ENCODE measurements at places on chromosomes 16 and 17.
A peak's percentile ranks its signal among the peaks of the same experiment; 100 is the strongest.

DNA sequence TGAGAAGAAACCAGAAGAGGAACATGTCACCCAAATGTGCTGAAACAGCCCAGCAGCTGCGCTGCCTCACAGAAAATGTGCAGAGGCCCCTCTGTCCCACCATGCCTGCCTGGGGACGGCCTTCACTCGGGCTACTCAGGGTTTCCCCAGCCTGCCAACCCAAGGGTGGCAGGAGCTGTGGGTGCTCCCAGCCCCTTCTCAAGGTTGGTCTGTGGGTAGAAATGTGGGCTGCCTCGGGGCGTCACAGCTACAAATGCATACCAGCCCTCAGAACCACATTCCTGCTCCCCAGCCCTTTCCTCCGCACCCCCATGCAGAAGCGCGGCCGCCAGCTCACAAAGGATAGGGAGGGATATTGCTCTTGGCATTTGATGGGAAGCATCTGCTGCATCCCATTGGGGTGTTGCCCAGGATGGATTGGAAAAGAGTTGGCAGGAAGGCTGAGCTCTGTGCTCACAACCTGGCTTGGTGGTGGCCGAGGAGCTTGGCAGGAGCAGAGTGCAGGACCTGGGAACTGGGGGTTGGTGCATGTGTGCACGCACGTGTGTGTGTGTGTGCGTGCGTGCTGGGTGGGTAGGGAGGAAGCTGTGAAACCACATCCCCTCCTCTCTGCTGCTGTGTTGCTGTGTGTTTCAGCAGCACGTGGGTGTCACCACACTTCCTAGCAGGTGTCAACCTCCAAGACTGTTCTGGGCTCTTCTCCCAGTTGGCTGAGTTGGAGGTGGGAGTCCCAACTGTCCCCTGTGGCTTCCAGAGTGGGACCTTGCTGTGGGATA, 304.4 kb downstream of the SEC14L1 start:
- DNase-seq: no peak

GRCh38 chr17:58285422-58285810, 4.7 kb upstream of the MPO start:
- DNase-seq: no peak

GRCh38 chr16:53816211-53816836, 112.4 kb downstream of the FTO start:
- no peak for DNase-seq

- no peak for DNase-seq
Measured at GRCh38 chr16:52283584-52284375, 263.2 kb downstream of the TOX3 start.

- no peak for DNase-seq
Measured at GRCh38 chr17:38894276-38894675, 24.4 kb downstream of the LASP1 start.

- DNase-seq: peak; percentile 73
Measured at GRCh38 chr16:17312094-17312710, 158.6 kb downstream of the XYLT1 start.

DNA sequence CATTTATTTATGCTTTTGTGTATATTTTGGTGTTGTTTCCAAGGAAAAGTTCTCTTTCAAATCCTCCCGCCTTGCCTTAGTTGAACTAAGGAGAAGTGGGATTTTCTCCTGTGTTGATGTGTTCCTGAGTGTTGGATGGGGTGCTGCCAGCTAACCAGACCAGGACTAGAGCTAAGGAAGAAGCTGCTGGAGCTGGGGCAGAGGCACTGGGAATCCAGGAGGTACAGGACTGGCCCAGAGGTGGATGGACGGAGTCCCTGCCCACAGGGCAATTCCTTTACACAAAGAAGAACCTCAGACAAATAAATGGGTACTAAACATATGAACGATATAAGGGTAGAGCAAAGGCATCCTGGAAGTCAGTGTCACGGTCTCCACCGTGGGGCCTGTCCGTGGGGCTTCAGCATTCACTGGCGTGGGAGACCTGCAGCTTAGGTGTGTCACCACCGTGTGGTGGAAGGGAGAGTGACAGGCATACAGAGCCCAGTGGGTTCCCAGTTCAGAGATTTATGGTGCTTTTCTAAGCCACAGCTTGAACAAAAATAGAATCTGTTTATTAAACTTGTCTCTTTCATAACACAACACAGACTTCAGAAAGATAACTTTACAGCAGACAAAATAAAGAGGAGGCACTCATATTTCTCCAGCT, 270.7 kb downstream of the NTN1 start:
- DNase-seq: no peak

- no peak for DNase-seq
Measured at GRCh38 chr16:19084139-19084538, 16.7 kb downstream of the COQ7 start.

- DNase-seq: peak; percentile 72
Measured at GRCh38 chr17:58317421-58318064, 11.1 kb downstream of the TSPOAP1 start.

GRCh38 chr17:6567528-6568183, 11.3 kb upstream of the PITPNM3 start:
- no peak for DNase-seq

DNA sequence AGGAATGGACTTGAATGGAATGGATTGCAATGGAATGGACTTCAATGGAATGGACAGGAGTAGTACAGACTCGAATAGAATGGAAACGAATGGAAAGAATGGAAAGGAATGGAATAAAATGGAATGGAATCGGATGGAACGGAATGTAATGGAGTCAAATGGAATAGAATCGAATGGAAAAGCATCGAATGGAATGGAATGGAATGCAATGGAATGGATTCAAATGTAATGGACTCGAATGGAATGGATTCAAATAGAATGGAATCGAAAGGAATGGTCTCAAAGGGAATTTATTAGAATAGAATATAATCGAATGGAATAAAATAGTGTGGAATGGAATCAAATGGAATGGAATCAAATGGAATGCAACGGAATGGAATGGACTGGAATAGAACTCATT, 484.9 kb upstream of the WSB1 start:
- DNase-seq: peak; percentile 10

- no peak for DNase-seq
Measured at GRCh38 chr16:28494121-28494851, at the start of gene APOBR. APOBR (plus strand) TSS chr16:28494643; CDS start chr16:28494682, 39 bp downstream.

- DNase-seq: no peak
Measured at GRCh38 chr17:57691939-57692338, 53.2 kb downstream of the CCDC182 start.

GRCh38 chr17:27977751-27978688, 64.5 kb upstream of the NLK start:
- DNase-seq: no peak

DNA sequence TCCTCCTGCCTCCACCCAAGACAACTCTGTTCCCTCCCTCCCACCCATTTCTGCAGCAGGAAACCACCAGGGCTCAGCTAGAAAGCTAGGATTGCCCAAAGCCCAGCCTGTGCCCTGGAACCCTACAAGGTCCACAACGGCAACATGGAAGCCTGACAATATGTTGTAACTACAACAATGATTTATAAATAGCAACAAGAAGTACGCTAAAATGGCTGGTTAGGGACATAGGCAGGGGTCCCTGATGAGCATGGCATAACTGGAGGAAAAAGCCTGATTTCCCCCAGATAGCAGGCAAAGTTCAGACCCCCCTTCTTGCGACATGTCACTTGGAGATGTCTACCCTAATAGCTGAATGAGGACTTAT, 6.6 kb downstream of the ST3GAL2 start:
- no peak for DNase-seq

DNA sequence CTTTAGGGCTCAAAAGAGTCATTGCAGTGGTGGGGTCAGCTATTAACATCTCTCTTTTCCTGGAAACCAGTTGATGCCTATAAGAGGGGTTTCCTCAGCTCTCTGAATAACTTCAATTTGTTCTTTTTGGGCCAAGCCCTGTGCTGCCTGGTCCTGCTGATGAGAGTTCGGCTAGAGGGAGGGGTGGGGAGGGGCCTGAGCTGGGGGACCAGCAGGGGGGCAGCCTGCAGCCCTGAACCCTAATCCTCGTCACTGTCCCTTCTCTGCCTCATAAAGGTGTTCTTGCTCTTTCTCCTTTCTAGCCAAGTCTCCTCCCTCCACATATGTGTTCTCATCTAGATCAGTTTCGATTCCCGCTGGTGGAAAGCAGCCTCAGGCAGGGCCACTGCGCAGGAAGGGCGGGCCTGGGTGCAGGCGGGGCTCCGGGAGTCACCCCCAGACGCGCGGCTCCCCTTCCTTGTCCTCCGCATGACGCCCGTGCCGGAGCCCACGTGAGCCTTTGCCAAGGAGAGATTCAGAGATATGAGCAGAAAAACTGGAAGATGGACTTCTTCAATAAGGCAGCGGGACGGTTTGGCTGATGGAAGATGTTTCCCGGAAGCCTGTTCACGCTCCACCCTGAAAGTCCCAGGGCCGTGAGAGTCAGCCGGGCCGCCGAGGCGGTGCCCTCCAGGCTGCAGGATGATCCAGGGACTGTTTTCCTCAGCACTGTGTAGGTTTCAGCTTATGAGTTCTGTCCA, 15.0 kb upstream of the RHOT1 start:
- no peak for DNase-seq

DNA sequence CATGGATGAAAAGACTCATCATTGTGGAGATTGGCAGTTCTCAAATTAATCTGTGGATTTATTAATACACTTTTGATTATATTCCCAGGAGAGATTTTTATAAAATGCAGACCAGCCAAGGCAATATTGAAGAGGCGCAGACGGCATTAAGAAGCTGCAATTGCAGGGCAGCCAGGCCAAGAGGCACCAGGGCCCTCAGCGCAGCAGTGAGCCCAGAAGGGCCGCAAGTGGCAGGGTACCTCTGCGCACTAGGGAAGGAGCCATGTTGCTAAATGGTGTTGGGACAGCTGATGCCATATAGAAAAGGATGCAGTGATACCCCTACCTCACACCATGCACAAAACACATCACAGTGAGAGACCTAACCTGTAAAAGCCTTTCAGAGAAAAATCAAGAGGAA, 36.6 kb upstream of the CHMP6 start:
- no peak for DNase-seq

- DNase-seq: no peak
Measured at GRCh38 chr17:337866-338265, 14.7 kb downstream of the RPH3AL start.

DNA sequence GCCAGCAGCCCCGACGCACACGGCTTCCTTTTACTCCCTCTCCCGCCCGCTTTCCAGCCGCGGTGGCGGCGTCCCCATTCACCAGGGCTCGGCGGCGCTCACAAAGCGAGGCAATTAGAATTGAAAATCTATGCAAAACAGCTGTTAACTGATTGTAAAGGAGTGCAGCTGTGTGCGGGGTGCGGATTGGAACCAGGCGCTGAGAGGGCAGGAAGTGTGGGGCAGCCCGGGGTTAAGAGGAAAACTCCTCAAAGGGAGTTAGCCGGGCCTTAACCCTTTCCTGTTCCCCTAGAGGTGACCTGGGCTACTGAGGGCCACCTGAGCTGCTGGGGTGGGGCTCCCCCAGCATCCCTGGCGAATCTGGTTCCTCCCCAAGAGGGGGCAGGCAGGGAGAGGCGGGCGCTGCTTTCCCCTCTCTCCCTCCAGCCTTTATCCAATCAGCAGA, 5.8 kb upstream of the GSE1 start:
- DNase-seq: no peak

GRCh38 chr17:78239489-78239931, 8.1 kb downstream of the TMEM235 start:
- no peak for DNase-seq

DNA sequence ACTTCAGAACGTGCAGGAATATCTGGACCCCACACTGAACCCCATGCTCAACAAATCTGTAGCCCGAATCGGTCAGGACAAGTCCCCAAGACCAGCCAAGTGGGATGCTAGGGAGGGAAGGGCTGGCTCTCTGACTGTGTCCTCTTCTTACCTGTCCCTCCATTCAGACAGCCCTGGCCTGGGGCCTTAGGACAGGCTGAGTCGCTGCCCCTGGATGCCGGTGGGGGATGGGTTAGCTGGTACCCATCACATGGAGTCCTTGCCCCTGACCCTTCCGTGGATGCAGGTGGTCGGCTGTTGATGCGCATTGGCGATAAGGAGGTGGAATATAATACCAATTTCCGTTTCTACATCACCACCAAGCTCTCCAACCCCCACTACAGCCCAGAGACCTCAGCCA, 16.0 kb upstream of the KDM6B start:
- DNase-seq: no peak

- no peak for DNase-seq
Measured at GRCh38 chr16:88369447-88370008, 13.2 kb upstream of the ZNF469 start.

- DNase-seq: no peak
Measured at GRCh38 chr17:76740329-76741118, 2.6 kb downstream of the MFSD11 start.

GRCh38 chr17:81870981-81871386, at the start of gene ARHGDIA:
ARHGDIA (minus strand) TSS chr17:81871337; CDS start chr17:81869930, 1,407 bp downstream.
- no peak for DNase-seq

DNA sequence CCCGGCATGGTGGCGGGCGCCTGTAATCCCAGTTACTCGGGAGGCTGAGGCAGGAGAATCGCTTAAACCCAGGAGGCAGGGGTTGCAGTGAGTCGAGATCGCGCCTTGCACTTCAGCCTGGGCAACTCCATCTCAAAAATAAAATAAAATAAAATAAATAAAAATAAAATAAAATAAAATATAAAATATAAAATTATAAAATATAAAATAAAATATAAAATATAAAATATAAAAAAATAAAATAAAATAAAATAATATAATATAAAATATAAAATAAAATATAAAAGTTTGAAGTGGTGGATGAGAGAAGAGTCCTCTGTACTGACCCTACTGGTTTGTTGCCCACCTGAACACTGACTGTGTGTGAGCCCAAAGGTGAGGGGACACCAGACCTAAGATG, 15.2 kb downstream of the CCDC42 start:
- DNase-seq: no peak
